ENCODE measurements at places on chromosomes 4 and X.

DNA sequence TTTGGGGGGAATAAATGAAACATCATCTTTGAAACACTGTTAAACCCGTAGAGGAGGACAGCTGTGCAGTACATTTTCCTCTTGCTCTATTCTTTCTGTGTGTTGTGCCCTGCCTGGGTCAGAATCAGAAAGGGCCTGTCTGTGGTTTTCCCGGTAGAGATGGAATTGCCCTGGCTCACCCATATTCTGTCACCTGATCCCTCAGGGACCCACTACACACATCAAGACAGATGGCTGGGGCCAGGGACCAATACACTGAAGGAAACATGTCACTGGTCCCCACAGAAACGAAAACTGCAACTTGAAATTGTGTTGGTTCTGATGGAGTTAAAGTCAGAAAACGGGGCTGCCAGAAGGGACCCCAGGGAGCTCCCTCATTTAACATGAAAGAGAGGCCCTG is 114.9 kb downstream of the ZNF827 start:
- no peak for DNase-seq

- no peak for DNase-seq
Observed at GRCh38 chr4:87046121-87046551, 111.3 kb downstream of the AFF1 start.

GRCh38 chrX:11553594-11553993 is 112.1 kb downstream of the ARHGAP6 start:
- DNase-seq, result no peak

- no peak for DNase-seq
Observed at GRCh38 chr4:22490718-22491315, 25.0 kb downstream of the ADGRA3 start.

DNA sequence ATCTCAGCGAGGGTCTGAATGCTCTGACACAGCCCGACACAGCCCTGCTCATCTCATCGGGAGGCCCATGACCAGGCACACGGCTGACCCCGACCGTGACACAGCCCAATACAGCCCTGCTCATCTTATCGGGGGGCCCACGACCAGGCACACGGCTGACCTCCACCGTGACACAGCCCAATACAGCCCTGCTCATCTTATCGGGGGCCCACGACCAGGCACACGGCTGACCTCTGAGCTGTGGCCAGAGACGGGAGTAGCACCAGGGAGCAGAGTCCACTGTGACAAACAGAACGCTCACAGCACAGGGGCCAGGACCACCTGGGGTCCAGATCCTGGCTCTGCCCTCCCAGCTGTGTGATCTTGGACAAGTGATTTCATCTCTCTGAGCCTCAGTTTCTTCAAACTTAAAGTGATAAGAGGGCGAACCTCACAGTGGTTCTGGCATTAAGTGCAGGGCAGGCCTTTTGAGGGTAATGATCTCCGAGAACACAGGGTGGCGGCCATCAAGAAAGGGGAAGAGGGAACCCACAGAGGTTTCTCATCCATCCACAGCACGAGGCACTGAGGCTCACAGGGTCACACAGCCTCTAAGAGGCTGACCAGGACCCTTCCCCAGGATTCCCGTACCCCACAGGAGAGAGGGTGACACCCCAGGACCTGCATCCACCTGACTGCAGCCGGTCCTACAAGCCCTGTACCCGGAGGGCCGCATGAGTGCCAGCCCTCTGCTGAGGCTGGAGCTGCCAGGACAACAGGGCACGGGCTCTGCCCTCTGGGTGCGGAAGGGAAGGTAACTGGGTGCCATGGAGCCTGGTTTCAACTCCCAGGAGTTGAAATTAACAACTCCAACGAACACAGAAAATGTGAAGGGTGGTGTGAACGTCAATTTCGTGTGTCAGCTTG is 60.1 kb downstream of the WFS1 start:
- no peak for DNase-seq

DNA sequence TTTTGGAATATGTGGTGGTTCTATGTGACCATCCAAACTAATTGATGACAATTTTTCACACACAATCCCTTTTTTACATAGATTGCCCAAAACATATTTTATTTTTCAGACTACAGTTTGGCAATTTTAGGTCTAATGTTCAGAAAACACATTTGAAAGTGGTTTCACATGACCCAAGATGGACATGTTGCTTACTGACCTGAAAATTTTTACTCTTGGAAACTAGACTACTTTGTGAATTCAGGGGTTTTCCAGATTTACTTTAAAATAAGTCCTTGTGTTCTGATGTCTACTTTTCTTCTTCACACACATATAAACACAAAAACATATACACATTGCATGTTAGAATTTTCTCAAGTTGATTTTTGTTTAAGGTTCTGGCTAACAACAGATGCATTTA is 79.5 kb downstream of the HMGB2 start:
- no peak for DNase-seq

DNA sequence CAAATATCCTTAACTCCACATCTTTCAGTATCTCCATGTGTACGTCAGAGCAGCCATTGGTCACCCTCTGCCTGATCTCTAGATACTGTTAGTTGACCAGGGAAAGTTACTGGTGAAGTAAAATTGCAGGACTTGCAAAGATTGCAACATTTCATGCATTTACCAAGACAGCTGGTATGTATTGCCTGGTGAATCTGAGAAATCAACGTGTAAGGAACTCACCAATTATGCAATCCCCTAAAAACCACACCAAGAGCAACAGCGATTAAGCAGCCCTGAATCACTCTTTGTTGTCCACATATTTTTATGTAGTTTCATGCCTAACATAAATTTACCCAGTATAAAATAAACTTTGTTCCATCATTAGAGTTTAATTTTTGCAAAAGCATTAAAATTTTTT is 271.2 kb downstream of the NLGN4X start:
- no peak for DNase-seq
